ENCODE measurements at places on chromosomes 16 and 17. TPM values are rescaled to one million over a fixed set of nuclear protein-coding genes. Genes with fewer than 3 reads are reported as not detected.

The OR4D1 gene
- total RNA-seq = not detected

GRCh38 chr17:31582151-31582907, 190.9 kb downstream of the RAB11FIP4 start:
- DNase-seq = peak; percentile 88

GRCh38 chr17:65182233-65182632, 45.1 kb downstream of the RGS9 start:
- no peak for DNase-seq

- no peak for DNase-seq
Observed at GRCh38 chr17:4474093-4474492, 24.6 kb upstream of the SPNS2 start.

DNA sequence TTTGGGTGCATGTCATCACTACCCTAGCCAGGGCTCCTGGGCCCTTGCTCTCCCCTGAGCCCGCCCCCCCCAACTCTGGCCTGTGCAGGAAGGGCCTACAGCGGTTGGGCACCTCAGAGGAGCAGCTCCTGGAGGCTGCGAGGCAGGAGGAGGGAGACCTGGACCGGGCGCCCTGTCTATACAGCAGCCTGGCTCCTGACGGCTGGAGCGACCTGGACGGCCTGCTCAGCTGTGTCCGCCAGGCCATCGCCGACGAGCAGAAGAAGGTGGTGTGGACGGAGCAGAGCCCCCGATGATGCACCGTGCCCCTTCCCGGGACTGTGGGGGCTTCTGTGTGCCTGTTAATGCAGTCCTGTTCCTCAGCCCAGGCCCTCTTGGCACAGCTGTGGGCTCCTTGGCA, 12.1 kb downstream of the SGSH start:
- no peak for DNase-seq

- no peak for DNase-seq
Observed at GRCh38 chr16:6482696-6483468, 849.8 kb upstream of the RBFOX1 start.

DNA sequence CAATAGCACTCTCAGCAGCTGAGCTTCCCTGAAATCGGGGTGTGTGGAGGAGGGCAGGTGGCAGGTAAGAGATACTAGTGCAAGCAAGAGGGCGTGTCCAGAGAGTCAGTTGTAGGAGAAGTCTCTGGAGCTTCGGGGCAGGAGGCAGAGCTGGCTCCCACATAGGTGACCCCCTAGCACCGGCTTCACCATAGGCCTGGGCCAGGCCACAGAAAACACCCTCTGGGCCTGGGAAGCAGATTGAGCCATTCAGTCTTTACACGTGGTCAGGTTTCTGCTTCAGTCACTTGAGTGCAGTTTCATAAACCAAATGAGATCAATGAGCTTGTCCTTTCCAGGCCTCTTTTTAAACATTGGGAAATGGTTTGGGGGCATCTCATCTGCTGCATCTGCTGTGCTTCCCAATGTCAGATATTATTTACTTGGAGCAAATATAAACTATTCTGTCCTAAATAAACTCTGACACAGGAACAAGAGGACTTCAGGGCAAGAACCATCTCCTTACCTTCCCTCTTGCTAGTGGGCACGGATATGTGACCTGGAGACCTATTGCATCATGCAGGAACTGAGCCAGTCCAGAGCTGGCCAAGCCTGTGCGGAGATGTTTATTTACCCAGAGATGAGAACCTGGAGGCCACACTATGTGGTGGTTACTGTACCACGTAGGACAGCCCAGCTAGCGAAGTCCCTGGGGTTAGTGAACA, 16.1 kb downstream of the CCR7 start:
- DNase-seq = peak; percentile 79

- DNase-seq = no peak
Observed at GRCh38 chr16:20971401-20971800, 70.8 kb downstream of the LYRM1 start.

- no peak for DNase-seq
Observed at GRCh38 chr17:10628756-10629155, 28.4 kb downstream of the MYH3 start.

GRCh38 chr17:40063901-40064531, 1.3 kb downstream of the THRA start:
- no peak for DNase-seq

GRCh38 chr16:85728879-85729278, 22.0 kb downstream of the C16orf74 start:
- DNase-seq = no peak
